ENCODE measurements at places on chromosomes 7 and 10. TPM values are rescaled to one million over a fixed set of nuclear protein-coding genes. Genes with fewer than 3 reads are reported as not detected.

The KIAA1549 gene
- 5.9 TPM for total RNA-seq

The LRRC61 gene
- total RNA-seq = 0.07 TPM

The TMEM236 gene
- 0.06 TPM for total RNA-seq

The DHX32 gene
- total RNA-seq = 35.6 TPM

The PNLIPRP2 gene
- total RNA-seq = not detected

The NPSR1 gene
- not detected for total RNA-seq

The ATP6V0E2 gene
- total RNA-seq = 61.2 TPM

The EMX2 gene
- not detected for total RNA-seq
